ENCODE measurements at places on chromosomes 1 and 21.

DNA sequence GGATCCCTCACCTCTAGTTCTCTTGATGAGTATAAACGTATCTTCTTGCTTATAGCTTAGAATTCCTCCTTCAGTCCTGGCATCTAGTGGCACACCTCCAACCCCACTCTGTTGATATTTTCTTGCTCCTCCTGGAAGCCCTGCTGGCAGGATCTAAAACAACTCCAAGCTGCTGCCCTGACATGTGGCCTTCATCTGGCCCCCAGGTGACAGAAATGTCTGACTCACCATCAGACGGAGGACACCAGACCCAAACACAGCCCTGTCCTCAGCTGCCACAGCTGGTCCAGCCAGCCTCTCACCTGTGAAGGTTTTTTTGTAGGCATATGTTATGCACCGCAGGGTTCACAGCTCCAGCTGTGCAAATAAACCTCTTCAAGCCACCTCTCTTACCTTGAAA lies 53.4 kb downstream of the KRTAP19-8 start:
- DNase-seq = no peak

- DNase-seq = no peak
Observed at GRCh38 chr1:238107322-238107721, 216.6 kb upstream of the ZP4 start.

- no peak for DNase-seq
Observed at GRCh38 chr1:207336559-207337467, 15.3 kb downstream of the CD55 start.

DNA sequence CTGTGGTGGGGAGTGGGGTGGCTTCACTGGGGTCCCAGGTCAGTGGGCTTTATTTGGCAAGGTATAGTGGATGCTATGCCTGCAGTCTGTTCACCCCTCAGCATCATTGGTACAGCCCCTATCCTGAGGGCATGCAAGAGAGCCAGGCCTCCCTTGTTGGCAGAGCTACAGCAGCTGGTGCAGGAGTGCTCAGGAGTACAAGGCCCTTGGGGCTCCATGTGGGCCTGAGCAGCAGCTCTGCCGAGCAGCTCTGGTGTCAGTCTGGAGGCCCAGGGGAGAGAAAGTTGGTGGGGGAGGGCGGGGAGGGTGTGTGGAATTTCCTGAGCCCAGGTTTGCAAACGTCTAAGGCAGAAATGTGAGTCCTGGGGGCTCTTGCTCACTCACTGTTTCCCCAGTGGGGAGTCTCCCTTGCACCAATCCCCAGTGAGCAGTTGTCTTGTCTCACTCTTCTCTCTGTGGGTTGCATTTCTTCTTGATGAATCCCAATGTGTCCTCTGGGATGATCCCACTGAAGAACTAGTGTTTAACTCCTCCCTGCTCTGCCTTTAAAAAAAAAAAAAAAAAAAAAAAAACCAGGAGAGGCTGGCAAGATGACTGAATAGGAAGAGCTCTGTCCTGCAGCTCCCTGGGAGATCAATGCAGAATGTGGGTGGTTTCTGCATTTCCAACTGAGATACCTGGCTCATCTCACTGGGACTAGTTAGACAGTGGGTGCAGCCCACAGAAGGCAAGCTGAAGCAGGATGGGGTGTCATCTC lies 39.5 kb upstream of the CYP4X1 start:
- DNase-seq = no peak

DNA sequence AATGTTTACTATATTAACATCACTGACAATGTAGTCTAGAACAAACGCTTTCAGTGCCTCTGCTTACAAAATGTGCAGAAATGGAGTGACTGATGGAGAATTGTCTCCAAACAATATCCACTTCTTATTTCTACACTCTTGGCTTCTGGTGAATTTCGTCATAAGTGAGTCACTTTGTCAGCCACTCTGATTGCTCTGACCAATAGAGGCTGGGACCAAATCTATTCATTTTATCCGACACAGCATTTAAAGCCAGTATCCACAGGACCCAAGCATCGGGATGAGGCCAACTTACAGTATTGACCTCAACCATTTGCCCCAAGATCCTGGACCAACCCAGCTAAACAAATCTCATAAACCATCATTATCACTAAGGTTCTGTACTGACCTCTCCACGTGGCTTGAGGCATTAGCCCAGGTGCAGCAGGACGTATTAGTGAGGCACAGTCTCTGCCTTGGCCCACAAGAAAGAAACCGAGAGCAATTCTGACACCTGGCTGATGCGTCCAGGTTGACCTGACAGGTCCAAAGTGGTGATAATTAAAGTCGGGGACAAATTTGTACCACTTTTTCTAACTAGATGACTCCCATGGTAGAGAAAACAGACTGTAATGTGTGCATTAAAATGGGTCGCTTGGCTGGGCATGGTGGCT lies 53.3 kb upstream of the ERO1B start:
- DNase-seq = no peak

DNA sequence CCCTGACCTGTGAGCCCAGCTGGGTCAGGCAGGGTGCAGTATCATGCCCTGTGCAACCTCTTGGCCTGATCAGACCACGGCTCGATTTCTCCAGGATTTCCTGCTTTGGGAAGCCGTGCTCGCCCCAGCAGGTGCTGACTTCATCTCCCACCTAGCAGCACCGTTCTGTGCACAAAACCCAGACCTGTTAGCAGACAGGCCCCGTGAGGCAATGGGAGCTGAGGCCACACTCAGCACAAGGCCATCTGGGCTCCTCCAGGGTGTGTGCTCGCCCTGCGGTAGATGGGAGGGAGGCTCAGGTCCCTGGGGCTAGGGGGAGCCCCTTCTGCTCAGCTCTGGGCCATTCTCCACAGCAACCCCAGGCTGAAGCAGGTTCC lies 29.6 kb downstream of the SLC19A1 start:
- DNase-seq = no peak

DNA sequence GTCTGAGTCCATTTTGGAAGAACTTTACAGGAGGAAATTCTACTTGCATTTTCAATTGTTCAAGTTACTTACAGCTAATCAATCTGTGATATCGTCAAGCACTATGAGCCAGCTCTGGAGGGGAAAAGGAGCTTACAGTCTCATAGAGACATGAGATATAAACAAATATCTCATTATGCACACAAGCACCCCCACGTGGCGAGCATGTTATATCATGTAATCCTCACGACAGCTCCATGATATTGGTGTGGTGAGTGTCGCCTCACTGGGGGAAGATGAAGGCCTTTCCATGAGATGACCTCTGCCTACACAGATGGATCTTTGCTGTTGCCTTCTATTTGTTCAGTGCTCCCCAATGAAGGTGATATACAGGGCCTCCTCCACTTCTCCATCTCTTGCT lies 34.6 kb downstream of the TNR start:
- no peak for DNase-seq

GRCh38 chr21:43885721-43886120 lies 20.7 kb downstream of the AGPAT3 start:
- no peak for DNase-seq
